ENCODE measurements at places on chromosomes 6 and 20.

DNA sequence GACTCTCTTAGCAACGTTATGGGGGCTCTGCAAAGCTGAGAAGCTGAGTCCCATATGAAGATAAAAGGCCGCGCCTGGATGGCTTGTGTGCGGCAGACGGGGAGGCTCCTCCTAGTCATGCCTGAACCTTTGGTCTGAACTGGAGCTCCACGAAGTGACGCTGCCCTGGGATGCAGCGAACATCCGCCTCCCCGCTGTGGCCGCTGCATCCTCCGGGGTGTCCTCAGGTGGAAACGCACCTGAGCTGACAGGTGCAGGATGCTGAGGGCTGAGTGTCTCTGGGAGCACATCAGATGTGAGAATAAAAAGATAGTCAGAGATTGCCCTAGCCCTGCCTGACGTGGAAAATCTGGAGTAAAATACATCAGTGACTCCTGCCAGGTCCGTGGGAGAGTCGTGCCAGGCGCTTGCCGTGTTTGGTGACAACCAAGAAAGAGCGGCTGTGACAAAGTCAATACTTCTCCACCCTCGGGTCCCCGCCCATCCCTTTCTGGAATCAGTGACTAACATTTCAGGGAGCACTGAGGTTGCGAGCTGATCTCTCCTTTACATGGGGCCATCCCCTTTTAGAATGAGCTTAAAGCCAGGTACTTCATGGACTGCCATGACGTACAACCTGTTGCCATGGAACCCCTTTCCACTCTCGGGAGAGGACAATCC, 162.8 kb upstream of the AFDN start:
- DNase-seq = no peak

GRCh38 chr6:141133346-141133745, 999.4 kb upstream of the GJE1 start:
- DNase-seq = no peak

DNA sequence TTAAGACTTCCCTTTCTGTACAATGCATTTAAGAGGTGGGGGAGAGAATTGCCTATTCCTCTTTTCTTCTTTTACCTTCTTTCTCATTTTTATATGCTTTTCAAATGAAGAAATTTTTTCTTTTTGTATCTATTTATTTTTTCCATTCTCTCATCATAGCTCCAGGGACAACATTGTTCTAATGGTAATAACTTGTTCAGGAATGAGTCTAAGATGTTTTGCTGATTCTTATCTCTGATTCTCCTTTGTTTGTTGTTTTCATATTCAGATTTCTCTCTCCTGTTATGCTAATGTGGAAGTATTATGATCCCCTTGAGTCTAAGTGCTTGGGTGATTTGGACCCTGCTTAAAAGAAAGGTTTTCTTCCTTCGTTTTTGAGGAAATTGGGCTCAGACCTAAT, 451.6 kb downstream of the CDKAL1 start:
- no peak for DNase-seq

DNA sequence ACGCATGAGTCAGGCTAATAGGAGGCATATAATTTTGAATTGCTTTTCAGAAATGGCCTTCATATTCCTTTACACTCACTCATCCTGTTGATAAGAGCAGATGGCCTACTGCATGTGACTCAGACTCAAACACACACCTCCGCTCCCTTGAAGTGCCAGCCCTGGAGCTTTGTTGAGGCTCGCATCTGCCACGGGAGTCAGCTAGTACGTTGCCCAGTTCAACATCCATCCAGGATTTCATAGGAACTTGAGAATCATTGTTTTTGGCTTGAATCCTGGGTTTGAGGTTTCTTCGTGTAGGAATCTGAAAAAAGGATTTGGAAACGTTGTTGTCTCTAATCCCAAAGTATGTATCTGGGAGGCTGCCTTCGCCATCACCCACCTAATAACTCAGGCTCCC, 87.4 kb upstream of the JAG1 start:
- DNase-seq = no peak

GRCh38 chr6:127210725-127211124, 55.9 kb upstream of the RNF146 start:
- DNase-seq = peak; percentile 14

DNA sequence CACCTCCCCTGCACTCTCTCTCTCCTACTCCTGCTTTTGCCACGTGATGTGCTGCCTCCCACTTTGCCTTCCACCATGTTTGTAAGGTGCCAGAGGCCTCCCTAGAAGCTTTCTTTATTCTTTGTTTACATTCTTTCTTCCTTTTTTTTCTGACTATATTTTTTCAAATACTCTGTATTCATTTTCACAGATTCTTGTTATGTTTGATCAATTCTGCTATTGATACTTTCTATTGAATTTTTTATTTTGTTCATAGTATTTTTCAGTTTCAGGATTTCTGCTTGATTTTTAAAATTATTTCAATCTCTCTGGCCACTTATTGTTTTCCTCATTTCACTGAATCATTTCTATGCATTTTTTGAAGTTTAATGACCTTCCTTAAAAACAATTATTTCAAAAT, 801.8 kb downstream of the GRIK2 start:
- DNase-seq = no peak

- no peak for DNase-seq
Measured at GRCh38 chr20:20487811-20488210, 119.9 kb downstream of the INSM1 start.

DNA sequence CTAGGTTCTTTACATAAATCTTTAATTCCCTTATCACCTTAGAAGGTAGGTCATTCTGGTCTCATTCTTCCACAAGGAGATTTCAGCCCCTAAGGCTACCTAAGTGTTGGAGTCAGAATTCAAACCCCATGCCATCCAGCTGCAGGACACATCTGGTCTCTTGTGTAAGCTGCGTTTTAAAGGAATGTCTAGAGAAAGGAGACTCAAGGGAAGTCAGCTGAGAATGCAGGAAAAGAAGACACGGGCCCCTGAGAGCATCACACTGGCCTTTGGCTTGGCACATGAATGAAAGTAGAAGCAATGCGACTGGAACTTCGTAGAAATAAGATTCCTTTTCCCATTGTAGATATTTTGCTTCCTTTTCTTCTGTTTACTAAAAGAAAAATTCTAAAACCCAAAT, 76.7 kb upstream of the SYNJ2 start:
- DNase-seq = peak; percentile 44

GRCh38 chr6:47267301-47267700, 42.4 kb downstream of the TNFRSF21 start:
- DNase-seq = no peak

DNA sequence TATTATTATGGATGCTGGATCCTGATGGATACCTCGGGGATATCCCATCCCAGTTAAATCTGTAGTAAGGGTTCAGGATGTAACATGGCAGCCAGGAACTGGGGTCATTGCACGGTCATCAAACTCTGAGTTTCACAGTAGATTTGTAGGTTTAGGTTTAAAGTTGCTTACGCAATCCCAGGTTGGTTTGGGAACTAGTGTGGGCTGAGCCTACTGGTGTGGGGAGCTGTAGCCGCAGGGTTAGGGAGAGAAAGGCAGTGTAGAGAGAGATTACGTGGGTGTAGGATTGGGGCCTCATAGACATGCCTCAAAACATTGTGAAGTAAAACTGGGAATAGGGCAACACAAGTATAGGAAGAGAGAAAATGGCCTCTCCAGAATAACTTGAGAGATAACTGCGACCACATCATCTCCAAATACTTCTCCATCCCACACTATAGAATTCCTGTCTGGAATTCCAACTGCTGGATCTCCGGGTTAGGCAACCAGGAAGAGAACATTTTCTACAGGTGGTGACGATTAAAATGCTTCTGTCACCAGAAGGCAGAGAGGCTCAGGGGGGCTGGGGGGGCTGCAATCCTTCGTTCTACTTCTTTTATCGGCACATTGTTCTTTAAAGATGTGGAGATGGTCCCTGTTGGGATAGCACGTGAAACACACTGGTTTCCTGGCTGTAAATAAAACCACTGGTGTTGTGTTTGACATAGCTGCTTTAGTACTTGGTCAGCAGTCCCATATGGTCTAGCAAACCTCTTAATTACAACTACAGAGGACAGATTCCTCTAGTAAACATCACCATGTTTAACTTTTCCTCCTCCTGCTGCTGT, 44.9 kb upstream of the TMEM170B start:
- no peak for DNase-seq

All from GM23338 (cell line).